Activated T-cell treated with anti-CD3 and anti-CD28 coated beads for 4 hours (primary cell): ENCODE measurements at places on chromosomes 16 and 17.

DNA sequence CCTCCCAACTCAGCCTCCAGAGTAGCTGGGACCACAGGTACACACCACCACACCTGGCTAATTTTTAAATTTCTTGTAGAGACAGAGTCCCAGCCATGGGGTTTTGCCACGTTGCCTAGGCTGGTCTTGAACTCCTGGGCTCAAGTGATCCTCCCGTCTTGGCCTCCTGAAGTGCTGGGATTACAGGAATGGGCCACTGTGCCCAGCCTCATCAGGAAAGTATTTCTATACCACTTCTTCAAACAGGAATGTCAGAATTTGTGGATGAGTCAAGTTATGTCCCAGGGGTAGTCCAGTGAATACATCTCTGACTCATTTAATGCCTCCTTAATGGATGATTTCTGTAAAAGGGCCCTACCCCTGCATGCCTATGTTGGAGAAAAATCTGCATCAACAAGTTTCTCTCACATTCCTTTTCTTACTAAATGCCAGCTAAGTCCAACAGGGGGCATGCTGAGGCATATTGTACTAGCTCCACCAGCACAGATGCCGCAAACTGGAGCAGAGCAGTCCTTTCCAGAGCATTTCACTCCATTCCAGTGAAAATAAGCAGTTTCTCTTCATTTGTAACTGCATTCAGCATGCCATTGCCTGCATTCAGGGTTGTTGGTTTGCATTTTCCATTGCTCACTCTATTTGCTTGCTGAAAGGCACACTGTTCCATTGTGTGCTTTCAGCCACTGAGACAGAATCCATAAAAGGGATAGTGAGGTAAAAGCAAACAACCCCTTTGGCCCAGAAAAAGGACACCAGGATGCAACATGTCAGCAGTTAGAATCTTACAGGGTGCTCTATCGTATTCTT, 5.3 kb upstream of the CAVIN1 start:
- DNase-seq: peak; percentile 16

- peak; percentile 74 for DNase-seq
These were observed 12.1 kb downstream of the HSD3B7 start for GRCh38 chr16:30996985-30997724.

DNA sequence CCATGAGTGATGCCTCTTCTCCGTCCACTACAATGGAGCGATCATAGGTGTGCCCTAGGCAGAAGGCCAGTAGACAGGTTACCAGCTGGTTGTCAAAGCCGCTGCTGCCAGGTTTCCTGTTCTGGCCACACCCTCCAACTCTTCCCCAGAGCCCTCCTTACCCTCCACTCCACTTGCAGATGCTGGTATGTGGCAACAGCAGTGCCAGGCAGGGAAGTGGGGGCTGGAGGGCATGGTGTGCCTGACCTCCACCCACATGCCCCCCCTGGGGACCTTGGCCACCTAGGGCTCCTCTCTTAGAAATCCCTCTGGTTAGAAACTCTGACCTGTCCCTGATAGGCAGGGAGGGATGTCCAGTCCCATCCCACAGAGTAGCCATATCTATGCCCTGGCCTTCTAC, 1.5 kb downstream of the RRAD start:
- no peak for DNase-seq

DNA sequence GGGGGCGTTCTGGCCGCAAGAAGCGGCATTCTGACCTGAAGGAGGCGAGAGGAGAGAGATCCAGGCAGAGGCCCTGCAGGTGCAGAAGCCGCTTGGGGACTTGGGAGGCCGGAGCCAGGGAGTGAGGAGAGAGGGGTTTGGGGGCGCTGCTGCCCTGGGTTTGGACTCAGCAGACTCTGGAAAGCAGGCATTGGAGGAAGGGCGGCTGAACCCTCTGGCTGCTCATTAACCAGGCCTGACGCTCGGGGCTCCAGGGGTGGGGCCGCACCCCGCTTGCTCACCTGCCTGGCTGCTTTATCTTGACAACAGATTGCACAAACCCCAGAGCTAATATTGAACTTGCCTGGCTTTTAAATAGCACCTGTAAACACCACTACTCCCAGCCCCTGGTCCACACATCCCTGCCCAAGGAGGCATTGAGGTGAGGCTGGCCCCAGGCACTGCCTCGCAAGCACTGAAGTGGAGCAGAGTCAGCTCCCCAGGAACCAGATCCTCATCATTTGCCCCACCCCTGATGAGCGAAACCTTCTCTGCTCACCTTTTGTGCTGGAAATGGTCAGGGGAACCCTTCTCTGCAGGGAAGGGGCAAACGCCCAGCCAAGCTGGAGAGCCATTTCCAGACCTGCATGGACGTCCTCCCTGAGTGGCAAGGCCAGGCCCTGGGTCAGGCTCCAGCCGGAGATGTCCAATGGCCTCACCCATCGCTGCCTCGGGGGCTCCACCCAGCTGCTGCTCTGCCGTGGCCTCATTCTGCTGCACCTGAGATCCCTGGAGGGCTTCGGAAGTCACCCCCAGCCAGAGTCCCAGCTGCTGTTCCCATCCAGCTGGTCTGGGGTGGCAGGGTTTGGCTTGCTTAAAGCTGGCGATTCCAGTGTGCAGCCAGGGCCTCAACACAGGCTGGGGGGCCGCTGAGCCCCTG, 190.2 kb upstream of the GSE1 start:
- DNase-seq: no peak

DNA sequence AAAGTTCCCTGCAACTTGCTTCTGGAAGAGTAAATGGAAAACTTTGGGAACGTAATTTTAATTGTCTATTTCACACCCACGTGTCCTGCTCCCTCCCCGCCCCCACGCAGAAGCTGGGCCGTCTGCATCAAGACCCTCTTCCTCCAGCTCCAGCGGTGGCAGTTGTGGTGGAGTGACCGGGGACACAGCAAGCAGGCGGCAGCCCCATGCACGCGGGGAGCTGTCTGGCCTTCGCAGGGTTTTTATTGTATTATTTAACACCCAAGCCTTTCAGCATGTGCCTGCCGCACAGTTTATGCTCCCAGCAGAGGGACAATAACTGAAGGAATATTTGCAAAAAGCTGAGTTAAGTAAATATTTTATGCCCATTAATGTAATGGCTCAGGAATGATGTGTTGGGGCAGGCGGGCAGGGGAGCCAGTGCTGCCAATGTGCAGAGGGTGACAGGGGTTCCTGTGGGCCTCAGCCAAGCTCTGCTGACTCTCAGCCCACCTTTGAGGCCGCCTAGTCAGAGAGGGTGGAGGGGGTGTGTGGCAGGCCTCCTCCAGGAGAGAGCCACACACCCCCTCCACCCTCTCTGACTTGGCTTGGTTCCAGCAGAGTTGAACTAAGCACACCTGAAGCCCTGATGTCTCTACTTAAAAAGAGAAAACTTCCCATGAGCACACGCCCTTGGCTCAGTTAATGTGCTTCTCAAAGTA, 32.4 kb upstream of the ENPP7 start:
- DNase-seq: no peak

DNA sequence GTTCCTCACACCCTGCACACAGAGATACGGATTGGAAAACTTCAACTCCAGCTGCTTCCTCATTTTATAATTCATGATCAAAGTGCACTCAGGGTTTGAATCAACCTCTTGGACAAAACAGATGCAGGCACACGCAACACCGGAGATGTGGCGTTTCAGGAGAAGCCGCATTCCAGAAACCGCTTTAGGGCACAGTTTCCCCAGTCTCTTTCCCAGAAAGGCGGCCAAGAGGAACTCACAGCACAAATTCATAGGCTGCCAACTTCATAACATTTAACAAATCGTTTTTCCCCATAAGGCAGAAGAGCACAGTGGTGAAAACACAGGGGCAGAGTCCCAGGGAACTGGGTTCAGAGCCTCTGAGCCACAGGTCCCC, 8.4 kb downstream of the MTHFSD start:
- no peak for DNase-seq
